NCI-H187 treated with DMSO at 0.1 percent for 48 hours (cell line): ENCODE measurements at places on chromosomes 6 and 20.

DNA sequence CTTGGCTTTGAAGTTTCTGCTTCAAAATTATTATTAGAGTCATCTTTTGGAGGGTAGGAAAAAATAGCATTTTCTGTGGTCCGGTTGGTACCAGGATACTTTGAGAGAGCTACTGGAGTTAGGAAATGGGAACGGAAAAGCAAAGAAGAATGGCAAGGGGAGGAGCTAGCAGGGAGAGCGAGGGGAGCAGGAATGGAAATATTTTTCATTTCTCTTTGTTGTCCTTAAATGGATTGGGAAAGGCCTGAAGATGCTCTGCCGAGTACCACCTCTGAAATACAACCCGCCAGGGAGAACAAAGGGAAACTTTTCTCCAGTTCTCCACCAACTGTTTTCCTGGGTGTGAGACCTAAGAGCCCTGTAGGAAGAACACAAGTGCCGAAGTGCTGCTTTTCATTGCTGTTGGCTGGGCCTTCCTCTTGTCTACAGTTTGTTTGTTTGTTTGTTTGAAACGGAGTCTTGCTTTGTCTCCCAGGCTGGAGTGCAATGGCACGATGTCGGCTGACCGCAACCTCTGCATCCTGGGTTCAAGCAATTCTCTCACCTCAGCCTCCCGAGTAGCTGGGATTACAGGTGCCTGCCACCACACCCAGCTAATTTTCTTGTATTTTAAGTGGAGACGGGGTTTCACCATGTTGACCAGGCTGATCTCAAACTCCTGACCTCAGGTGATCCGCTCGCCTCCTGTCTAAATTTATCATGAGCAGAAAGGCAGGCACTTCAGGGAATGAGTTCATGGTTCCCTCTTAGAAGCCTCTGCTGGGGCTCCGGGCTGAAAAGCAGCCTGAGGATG, 3.5 kb upstream of the TRAF3IP2 start:
- DNase-seq, result no peak

DNA sequence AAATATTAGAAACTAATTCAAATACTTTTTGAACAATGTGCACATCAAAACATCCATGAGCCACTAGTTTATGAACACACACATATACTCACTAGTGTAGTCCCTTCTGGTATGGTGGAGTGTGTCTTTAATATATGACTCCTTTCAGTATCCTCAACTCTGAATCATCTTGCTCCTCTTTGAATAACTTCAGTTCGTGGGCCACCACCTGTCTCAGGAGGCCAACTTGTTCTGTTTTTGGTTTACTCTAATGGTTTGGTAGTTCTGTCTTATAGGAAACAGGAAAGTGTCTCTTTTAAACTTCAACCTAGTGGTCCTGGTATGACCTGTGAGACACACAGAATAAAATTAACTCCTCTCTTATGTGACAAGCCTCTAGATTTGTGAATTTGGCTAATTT, 55.6 kb downstream of the ZNF292 start:
- DNase-seq, result no peak

DNA sequence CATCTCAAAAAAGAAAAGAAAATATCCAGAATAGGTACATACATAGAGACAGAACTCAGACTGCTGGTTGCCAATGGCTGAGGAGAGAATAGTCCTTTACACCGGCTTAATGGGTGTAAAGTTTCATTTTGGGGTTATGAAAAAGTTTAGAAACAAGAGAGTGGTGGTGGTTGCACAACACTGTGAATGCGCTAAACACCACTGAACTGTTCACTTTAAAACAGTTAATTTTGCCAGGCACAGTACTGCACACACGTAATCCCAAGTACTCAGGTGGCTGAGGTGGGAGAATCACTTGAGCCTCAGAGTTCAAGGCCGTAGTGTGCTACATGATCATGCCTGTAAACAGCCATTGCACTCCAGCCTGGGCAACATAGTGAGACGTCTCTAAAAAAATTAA, 7.6 kb downstream of the ILRUN start:
- DNase-seq, result no peak

DNA sequence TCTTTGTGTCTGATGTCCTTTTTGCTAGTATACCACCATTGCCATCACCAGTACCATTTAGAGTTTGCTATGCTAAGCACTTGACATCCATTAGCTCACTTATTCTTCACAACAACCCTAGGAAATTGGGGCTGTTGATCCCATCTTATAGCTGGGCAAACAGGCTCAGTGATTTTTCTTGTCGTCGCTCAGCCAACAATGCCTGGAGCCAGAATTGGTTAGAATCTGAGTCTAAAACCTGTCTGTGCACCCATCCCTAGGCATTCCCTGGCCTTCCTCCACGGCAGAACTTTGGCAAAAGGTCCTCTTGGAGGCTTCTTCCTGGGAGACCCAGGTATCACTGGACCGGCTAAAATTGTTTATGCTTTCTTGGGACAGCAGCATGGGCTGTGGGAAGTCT, 20.9 kb downstream of the PHF20 start:
- DNase-seq, result no peak

GRCh38 chr6:134816780-134817179, 133.1 kb downstream of the ALDH8A1 start:
- no peak for DNase-seq

DNA sequence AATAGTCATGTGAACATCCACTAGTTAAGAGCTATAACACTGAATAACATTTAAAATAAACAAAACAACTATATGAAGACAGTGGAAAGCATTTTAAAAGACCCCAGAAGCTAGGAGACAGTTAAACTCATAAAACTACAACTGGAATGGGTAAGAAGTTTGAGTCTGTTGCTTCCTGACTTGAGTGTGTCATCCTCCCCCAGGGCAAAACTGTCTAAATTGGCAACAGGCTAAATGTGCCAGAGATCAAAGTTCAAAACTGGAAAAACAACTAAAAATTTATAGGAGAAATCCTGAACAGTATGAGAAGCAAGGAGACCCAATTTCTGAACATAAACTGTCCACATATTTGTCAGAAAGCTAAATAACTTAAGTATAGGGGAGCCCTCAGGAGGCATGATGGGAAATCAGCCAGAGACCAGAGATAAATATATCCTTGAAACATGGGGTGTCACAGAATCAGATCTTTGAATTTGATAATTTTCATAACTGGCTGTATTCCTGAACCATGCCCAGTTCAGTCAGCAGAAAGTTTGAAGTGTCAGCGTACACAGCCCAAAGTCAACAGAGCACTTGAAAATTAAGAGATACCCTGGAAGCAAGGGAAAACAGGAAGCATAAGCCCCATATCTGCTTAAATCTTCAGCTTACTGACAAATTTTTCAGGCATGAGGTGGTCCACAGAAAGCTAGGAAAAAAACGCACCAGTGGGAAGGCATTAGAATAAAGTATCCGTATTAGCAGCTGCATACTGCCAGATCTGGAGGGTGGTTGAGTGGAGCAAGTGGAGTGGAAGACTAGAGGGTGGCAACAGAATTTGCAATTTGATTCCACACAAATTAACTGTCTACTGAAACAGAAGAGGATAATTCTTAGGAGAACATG, 516.1 kb upstream of the MAN1A1 start:
- no peak for DNase-seq

- DNase-seq, result no peak
Observed at GRCh38 chr6:85569323-85569722, 24.3 kb downstream of the SNX14 start.

- DNase-seq, result no peak
Observed at GRCh38 chr6:36818756-36819155, 20.5 kb downstream of the CPNE5 start.

GRCh38 chr6:163667372-163668060, 253.0 kb downstream of the QKI start:
- no peak for DNase-seq

- DNase-seq, result no peak
Observed at GRCh38 chr6:104182811-104183210, 676.9 kb downstream of the HACE1 start.

DNA sequence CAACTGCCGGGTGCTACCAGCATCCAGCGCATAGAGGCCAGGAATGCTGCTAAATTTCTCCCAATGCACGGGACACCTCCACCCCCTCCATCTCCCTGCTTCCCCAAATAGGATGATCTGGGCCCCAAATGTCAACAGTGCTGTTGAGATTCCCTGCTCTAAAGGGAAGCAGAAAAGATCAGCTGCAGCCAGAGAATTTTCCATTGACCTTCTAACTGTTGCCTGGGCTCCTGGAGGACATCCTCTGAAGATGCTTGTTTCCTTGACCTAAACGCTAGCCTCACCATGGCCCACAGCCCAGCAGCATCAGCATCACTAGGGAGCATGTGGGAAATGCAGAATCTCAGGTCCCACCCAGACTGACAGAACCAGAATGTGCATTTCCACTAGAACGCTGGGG, 161.3 kb downstream of the GMPR start:
- no peak for DNase-seq

DNA sequence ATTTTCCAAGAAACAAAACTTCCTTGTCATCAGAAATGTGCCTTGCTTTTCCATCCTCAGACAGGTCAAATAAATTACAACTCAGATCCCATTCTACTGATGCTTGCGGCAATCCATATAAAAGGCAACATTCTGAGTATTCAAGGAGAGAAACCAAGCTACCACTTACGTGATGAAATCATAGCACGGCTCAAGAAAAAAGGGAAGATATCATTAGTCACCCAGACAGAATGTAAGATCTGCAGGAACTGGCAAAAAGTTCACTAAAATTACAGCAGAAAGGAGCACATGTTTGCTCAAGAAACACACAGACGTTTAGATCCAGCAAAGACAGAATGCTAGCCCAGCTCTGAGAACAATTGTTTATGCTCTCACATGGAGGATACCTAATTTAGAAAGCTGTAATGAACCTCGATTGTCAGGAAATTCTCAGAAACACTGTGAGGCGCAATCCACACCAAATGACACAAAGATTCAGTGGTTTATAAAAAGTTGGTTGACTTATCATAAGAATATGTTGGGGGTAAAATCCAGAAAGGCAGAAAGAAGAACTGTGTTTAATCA, 304.2 kb downstream of the ADGRG6 start:
- no peak for DNase-seq

- DNase-seq, result no peak
Observed at GRCh38 chr6:150334790-150335783, 33.7 kb upstream of the IYD start.
